IMR-90 (cell line): ENCODE measurements at places on chromosomes 6 and 20. TPM values are rescaled to one million over a fixed set of nuclear protein-coding genes. Genes with fewer than 3 reads are reported as not detected.

GRCh38 chr20:3242172-3242692 is 3.2 kb upstream of the SLC4A11 start:
- DNase-seq, result no peak

DNA sequence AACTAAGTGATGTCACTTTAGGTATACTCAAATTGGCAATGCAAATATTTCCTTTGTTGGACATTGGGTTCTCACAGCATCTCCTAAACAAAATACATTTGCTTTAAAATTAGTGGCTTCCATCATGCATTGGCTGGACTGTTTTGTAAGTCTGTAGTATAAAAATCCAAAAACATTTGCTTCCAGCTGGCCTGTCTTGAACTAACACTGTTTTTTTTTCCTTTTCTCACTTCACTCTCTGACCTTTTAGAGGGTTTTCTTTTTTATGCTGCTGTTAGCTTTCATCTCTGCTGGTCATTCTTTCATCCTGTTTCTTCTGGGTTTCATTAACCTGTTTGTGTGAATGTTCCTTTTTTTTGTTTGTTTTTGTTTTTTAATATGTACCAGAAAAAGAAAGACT is 121.7 kb upstream of the MLIP start:
- DNase-seq, result no peak

GRCh38 chr20:61937963-61938838 is 127.5 kb downstream of the TAF4 start:
- no peak for DNase-seq

GRCh38 chr6:24838994-24839393 is 40.3 kb upstream of the ARMH2 start:
- DNase-seq, result no peak

Gene PNLDC1
- total RNA-seq, result not detected in 2 replicates

Gene ABHD16B
- not detected in 2 replicates for total RNA-seq

Gene EYS
- under 0.01 TPM in 2 replicates for total RNA-seq

Gene TMEM244
- total RNA-seq, result 0.28 and 0.36 TPM in 2 replicates

Gene CLPSL1
- not detected in 2 replicates for total RNA-seq

Gene TSPO2
- not detected in 2 replicates for total RNA-seq
